NCI-H1694 treated with DMSO at 0.1 percent for 48 hours (cell line): ENCODE measurements at places on chromosomes 2 and 18.

GRCh38 chr2:97751752-97752151 is 38.4 kb downstream of the ZAP70 start:
- DNase-seq, result no peak

DNA sequence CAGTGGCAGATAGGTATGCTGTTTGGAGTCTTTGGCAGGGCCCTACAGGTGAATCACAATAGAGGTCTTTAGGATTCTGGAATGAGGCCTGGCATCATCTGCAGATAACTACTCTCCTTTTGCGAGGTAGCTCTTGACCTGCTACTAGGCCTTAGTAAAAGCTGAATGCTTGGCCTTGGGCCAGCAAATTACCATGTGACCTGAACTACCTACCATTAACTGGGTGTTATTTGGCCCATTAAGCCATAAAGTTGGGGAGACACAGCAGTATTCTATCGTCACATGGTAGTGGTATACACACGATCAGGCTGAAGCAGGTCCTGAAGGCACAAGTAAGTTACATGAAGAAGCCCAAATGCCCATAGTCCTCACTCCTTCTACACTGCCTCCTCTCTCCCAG is 178.2 kb downstream of the PPP1R1C start:
- no peak for DNase-seq

DNA sequence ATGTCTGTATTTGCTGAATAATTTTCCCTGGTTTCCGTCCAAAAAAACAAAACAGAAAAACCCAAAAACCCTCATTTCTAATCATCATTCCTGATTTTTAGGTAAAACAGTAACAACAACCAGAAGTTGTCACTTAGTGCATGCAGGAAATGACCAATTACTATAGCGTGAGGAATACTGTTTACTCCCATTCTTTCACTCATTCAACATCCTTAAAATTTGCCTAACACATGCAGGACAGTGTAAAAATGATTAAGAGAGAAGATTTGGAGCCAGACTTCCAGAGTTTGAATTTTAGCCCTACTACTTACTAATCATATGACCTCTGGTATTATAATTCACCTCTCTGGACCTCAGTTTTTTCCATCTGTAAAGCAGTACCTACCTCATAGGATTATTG is 83.1 kb downstream of the FIGN start:
- no peak for DNase-seq

- no peak for DNase-seq
Observed at GRCh38 chr2:14313341-14313740, 319.2 kb upstream of the LRATD1 start.

- no peak for DNase-seq
Observed at GRCh38 chr18:11862468-11863137, 11.4 kb downstream of the CHMP1B start.

GRCh38 chr2:23244617-23245016 is 140.4 kb upstream of the KLHL29 start:
- DNase-seq, result no peak

- no peak for DNase-seq
Observed at GRCh38 chr2:88212251-88212790, 42.2 kb downstream of the THNSL2 start.
